ENCODE measurements at places on chromosomes 12 and 14.

- peak; percentile 77 for DNase-seq
These were observed 118.3 kb downstream of the MED13L start for GRCh38 chr12:116159175-116159574.

DNA sequence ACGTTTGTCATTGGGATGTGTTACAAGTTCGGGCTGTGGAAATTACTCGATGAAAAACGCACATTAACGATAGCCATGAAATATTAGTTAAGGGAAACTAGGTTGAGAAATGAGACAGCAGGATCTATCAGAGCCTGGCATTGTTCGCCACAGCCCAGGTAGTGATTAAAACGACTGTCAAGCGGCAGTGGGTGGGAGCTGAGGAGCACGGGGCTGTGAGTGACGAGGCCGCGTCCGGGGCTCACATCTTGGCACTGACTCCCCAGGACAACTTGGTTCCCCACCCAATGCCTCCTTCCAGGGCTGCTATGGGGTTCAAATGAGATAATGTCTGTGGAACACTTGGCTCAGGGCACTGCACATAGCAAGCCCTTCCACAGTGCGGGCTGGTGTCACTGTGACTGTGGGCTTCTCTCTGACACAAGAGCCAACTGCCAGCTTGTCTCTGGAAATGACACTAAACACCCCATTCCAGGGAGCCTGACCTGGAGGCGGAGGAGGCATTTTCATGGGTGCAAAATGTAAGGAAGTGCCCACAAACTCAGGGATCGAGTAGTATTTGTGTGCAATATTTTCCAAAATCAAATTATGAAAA lies 19.3 kb downstream of the MMAB start:
- DNase-seq, result no peak

- DNase-seq, result no peak
These were observed 14.6 kb upstream of the DDHD1 start for GRCh38 chr14:53167602-53168328.

DNA sequence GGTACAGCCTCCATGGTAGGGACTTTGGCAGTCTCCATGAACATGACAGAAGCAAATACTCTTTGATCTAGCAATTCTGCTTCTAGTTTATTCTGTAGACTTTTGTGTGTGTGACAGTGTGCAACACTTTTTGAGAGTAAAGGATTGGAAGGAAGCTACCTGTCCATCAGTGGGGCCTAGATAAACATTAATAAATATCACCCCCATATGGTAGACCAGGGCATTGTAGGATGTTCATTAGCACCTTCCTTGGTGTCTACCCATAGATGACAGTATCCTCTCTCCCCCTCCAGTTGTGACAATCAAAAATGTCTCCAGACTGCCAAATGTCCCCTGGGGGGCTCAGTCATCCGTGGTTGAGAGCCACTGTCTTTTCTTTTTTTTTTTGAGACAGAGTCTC lies 10.8 kb downstream of the SNRNP35 start:
- DNase-seq, result no peak

GRCh38 chr14:47778631-47779030 lies 103.2 kb upstream of the MDGA2 start:
- no peak for DNase-seq

DNA sequence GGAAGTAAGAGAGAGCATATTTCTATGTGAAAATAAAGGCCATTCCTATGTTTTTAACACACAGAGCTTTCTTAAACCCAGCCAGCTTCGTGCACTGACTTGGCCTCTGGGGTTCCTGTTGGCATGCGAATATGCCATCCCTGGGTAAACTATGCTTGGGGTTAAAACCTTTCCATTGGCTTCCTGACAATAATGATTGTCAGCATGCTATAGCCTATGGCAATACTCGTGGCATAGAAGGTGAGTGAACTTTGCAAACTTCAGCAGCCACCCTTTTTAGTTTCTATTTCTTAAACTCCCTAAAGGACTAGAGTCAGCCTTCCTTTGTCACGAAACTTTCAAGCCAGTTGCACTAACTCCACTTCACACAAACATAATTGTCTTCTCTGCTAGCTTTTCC lies 148.4 kb upstream of the RGS6 start:
- no peak for DNase-seq

DNA sequence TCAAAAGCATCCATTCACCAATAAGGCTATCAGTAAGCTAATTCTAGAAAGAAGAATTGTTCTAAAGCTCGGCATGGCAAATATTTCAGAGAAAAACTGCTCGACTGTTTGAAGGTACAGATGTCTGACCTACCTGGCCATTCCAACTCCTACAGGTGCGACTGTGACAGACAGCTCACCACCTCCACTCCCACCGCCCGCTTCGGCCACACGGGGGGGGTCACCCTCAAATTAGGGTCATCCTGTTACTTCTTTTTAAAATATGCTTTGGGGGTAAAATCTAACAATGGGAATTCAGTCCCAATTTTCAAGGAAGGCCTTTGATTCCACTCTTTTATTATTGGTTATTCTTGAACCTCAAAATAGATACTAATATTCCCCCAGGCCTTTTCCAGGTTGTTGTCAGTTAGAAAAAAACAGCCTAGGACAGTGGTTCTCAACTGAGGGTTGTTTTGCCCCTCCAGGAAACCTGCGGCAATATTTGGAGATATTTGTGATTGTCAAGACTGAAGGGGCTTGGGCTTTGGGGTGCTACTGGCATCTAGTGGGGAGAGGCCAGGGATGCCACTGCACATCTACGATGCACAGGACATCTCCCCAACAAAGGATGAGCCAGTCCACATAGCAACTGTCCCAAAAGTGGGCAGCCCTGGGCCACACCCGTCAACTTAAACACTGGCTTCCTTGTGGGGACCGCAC lies 81.2 kb downstream of the BCL11B start:
- DNase-seq, result no peak

DNA sequence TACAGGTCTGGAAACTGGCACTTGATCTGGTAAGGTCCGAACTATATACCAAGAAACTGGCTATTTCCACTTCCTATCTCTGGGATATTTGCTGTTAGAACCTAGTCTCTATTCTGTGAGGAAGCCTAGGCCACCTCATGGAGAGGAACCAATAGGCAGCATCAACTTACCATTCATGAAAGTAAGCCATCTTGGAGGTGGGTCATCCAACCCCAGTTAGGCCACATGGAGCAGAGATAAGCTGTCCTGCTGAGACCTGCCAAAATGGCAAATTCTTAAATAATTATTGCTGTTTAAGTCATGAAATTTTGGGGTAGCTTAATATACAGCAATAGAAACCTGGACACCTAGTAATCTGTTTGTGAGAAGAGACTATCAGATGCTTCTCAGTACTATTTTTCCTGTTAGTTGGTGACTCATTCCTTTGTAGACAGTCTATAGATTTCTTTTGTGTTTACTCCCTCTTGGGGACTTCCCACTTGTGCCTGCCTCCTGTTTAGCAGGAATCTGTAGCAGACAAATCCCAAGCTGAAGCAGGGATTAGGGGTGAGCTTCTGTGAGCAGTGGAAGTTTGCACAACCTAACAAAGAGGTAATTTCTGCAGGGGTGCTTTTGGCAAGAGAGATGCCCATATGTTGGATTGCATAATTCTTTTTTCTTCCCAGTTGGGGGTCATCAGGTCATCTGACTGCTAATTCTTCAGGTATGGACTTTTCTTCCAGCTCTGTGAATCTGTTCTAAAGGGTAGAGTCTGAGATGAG lies 136.8 kb downstream of the IGF1 start:
- no peak for DNase-seq

GRCh38 chr12:9363145-9363544 lies 154.9 kb upstream of the PZP start:
- no peak for DNase-seq

DNA sequence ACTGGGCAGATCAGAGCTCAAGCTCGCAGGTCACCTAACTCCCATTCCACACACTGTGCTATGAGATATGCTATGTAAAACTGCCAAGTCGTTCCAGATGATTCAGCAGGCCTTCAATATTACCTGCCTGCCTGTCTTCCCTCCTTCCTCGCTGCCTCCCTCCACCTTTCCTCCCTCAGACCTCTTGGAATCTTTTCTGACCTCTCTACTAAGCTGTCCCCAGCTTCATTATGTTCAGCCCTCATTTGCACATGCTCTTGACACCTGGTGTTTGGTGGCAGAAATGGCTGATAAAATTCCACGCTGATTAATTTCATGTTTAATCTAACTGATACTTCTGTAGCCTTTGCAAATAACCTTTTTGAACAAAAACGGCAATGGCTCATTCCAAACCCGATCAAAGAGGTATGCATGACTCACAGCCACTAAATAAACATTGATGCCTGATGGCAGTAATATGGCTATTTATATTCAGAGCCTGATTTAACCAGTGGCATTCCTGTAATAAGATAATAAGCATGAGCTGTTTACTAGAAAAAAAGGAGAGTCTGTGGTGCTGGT lies 130.8 kb upstream of the EGLN3 start:
- DNase-seq, result peak; percentile 63
